Stimulated activated CD8-positive, alpha-beta memory T cell treated with anti-CD3 and anti-CD28 coated beads, Interleukin-4, amount 100 ng/mL, for 1 hour (primary cell): ENCODE measurements at places on chromosomes 4 and X.

GRCh38 chrX:24858004-24858746, 157.6 kb downstream of the ARX start:
- no peak for DNase-seq

- DNase-seq, result no peak
Observed at GRCh38 chr4:47786958-47787370, 50.9 kb downstream of the CORIN start.

DNA sequence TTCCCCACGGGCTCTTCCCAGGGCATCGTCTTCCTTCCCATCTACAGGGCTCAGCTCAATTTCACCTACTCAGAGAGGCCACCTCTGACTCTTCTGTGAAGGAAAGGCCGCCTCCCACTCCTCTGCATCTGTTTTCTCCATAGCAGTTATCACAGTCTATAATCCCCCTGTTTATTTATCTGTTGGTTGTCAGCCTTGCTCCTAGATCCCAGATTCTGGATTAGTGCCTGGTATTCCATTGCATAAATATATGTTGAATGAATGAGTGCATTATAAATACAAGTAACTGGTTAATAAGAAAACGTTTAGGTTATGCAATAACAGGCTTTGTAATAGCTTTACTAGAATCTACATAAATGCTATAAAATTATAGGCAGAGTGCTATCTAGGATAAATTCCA, 52.9 kb downstream of the NSG1 start:
- DNase-seq, result no peak

GRCh38 chr4:19728773-19729172, 522.9 kb upstream of the SLIT2 start:
- DNase-seq, result no peak

DNA sequence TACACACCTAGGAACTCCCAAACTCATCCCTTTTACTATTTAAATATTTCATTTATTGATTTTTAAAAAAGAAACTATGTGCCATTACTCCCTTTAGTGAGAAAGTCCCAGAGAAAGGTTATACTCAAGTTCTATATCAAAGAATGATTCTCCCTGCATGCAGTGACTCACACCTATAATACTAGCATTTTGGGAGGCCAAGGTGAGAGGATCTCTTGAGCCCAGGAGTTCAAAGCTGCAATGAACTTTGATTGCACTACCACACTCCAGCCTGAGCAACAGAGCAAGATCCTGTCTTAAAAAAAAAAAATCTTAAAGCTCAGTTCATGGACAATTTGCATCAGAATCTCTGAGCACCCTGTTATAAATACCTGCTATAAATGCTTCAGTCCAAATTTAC, 9.2 kb upstream of the RBPJ start:
- DNase-seq, result no peak

DNA sequence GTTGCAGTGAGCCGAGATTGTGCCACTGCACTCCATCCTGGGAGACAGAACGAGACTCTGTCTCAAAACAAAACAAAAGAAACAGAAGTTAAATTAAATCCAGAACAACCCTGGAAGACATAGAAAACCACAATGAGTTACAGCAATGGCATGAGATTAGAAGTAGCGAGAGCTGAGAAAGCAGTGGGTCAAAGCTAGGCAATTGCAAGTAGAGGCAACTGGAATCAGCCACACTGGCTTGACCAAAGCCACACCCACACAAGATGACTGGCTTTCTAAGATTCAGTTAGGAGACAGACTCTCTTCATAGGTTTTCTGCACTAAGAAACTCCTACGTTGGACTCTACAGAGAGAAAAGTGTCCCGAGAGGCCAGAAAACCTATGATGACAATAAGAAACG, 443.0 kb downstream of the GPM6A start:
- no peak for DNase-seq

GRCh38 chr4:17066972-17067371, 168.5 kb upstream of the LDB2 start:
- no peak for DNase-seq

GRCh38 chr4:1744552-1744951, 23.2 kb downstream of the TACC3 start:
- DNase-seq, result no peak

- DNase-seq, result no peak
Observed at GRCh38 chr4:146494143-146494542, 27.6 kb downstream of the SLC10A7 start.

DNA sequence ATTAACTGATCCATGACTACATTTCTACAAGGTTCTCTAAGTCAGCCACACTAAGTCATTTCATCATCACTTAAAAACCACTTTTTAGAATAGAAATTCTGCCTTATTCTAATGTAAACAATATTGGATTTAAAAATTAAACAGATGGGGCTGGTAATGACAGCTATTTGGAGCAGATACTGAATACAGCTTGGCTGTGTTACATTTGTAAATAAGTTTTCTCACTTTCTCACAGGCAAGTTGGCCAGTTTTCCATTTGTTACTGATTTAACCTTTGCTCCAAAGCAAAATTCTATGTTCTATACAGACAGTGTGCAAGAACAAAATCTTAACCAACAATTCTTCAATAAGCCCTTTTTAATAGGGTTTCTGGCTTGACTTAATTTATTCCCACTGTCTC, 370.7 kb downstream of the GRIA2 start:
- no peak for DNase-seq

DNA sequence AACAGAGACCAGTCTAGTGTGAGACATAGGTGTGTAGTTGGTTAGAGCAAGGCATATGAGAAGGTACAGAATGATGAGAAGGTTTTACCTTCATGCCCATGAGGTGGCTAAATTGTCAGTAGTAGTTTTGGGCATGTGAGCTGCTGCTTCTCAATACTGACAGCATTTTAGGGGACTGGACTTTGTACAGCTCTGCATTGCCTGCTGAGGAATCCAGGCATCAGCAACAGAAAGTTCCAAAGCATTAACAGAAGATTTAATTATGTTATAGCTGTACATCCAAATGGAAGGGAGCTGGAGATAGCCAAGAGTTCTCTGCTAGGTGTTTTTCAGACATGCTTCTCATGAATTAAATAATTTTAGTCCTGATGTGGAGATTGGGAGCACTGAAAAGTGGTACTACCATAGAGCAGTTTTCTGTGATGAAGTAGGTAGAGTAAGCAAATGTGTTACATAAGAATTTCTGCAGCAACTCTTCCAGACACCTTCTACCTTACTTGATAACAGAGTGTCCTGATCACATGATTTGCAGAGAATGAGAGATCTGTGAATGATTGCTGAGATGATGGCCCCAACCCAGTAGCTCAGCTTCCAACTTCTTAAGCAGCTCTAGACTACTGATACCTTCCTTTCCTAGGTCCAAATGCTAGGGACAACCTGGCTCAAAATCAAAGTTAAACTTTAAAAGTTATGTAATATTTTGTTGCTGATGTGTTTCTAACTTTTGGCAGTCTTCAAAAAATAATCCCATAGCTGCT, 30.4 kb downstream of the FNIP2 start:
- no peak for DNase-seq

DNA sequence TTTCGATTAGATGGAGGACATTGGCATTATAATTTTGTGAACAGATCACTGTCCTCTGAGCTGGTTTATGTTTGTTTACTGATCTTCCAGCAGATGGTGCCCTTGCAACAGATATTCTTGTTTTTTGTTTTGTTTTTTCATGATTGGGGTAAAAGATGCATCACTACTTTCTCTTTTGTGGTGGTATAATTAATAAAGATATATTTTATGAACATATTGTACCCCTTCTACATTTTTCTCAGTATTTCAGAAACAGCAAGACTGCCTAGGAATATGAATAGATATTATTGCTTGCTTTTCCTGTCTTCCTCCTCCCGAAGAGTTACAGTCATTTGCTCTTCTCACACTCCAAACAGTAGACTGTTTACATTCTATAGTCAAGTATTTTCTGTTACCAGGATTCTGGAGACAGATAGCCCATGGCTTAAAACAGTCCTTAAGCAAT, 905.2 kb downstream of the TRAM1L1 start:
- no peak for DNase-seq

GRCh38 chr4:176539785-176540175, 220.0 kb downstream of the SPCS3 start:
- DNase-seq, result no peak

DNA sequence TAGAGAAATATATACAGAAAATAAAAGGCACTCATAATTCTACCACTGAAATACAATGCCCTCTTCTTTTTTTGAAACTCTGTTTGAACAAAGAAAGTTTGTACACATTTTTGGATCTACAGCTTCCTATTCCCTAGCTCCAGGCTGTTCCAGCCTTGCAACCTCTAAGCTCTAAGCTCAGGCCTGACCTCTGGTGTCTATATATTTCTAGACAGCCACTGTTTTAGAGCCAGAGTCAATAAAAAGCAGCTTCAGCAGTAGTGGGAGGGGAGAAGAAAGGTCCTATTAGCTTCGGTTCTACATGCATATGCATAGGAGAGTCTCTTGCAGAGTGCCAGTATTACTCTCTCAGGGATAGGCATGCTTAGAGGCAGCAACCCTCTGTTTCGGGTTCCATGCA, 39.7 kb downstream of the CLDN2 start:
- DNase-seq, result no peak

DNA sequence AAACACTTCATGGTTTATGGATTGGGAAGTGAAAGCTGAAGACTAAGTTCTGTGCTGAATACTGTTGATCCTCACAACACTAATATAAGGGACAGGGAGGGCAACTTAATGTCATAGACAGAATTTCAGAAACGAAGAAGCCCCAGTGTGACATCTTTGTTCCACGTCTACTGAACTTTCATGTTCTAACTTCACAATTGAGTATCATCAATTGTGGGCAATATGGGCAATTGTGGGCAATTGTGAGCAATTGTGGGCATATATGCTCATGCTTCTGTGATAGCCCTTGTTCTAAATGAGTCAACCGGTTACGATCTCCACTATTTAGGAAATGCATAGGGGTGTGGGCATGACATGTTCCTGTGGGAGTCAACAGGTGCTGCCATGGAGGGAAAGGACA, 33.7 kb downstream of the CYBB start:
- no peak for DNase-seq

GRCh38 chr4:3700223-3700622, 66.0 kb upstream of the ADRA2C start:
- no peak for DNase-seq

DNA sequence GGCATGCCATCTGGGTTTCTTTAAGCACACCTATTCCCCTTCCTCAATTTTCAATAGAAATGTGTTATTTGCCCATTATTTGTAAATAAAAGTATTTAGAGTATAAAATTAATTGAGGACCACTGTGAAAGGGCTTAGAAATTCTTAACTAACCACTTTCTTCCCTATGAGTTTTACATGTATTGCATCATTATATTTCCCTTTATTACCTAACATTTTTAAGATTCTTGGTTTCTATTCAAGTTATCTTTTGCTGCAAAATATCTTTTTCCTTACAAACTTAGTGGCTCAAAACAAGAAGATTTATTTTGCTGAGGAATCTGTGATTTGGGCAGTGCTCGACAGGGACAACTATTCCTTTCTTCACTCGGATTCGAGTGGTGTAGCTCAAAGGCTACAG, 40.5 kb downstream of the GRID2 start:
- no peak for DNase-seq

GRCh38 chrX:118603981-118604380, 108.4 kb downstream of the DOCK11 start:
- no peak for DNase-seq

DNA sequence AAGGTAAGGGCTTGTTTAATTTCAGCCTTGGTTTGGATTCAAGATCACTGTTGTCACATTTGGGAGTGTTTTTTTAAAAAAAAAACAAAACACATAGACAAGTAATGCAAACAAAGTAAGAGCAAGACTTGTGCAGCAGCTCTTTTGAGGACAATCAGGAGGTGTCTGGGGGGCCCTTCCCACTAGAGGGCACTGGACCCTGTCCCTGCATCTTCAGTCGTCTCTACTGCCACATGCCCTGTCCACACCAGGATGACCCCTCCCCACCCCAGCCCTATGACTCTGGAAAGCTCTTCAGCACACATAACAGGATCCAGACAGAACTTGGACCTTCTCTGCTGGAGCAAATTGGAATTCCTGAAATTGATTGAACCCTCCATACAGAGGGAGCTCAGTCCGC, 71.0 kb downstream of the USP46 start:
- DNase-seq, result no peak

GRCh38 chrX:1224954-1225353, 12.5 kb upstream of the CRLF2 start:
- DNase-seq, result no peak

- DNase-seq, result no peak
Observed at GRCh38 chr4:159768016-159768415, 665.1 kb downstream of the RAPGEF2 start.

DNA sequence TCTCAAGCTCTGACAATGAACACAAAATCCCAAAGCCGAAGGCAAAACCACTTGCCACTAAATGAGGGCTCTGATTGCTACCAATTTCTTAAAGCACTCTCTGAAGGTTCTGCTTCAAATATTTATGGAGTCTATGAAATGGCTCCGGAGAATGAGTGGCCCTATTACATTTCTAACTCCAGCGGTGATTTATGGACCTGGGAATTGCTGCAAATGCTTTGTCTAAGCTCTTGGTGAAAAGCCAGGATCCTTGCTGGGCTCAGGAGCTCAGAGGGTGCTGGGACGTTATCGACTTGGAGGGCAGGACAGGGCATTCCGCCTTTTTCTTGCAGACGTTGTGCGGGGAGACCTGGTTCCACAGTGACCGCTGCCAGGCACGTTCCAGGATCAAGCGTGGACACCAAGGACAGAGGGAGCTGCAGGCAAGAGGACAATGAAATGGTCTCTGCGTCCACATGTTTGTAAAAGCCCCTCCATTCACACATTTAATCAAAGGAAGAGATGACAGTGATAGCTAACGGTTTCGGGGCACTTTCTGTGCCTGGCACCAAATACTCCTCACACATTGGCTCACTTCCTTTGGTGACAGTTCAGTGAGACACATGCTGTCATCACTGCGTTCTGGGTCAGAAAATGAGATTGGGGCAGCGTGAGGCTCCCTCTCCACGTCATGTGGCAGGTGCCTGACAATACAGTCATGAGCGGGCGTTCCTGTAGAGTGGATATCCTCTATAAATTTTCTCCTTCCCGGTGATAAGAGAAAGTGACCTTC, 58.8 kb downstream of the C4orf50 start:
- DNase-seq, result no peak

DNA sequence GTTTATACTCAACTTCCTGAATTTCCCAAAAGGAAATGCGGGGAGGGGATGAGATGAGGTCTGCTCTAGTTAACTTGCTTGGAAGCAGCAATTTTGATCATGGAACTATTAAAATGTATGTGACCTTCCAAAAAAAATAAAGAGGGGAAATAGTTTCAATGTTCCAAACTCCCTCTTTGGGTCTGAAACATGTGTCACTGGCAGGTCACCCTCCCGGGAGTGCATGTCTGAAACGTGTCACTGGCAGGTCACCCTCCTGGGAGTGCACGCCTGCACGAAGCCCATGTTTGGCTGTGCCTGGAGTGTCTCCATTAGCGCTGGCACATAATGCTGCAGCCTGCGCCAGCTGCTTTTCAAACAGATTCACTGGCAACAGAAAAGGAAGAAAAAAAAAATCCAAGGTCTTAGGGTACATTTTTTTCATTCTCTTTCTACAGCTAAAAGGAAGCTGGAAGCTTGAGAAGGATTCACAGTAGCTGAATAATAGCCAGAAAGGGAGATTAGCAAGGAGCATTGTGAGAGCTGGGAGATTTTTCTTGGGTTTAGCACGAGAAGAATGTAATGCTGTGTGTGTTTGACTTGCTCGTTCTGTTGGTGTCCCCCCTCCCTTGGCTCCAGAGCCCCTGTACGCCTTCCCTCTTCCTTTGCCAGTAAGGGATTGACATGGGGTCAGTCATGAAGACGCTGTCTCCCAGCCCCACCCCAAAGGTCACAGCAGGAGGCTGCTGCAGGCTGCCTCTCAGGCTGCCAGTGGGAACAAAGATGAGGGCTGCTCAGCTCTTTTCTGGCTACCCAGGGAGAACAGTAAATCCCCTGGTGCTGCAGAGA, 39.2 kb upstream of the TLR3 start:
- DNase-seq, result no peak

- no peak for DNase-seq
Observed at GRCh38 chrX:46770000-46770816, 11.3 kb upstream of the SLC9A7 start.
